ENCODE measurements at places on chromosomes 2 and 18. TPM values are rescaled to one million over a fixed set of nuclear protein-coding genes. Genes with fewer than 3 reads are reported as not detected.

Gene SCYGR4
- not detected for polyA plus RNA-seq

Gene SERPINB13
- polyA plus RNA-seq = 15.5 TPM

Gene RBMS1
- 70.9 TPM for polyA plus RNA-seq

Gene POTEC
- not detected for polyA plus RNA-seq

Gene DPP4
- polyA plus RNA-seq = 1.3 TPM

Gene TUBB8B
- polyA plus RNA-seq = 0.30 TPM

Gene USP40
- 44.1 TPM for polyA plus RNA-seq

Gene PDCD1
- not detected for polyA plus RNA-seq

Gene CD207
- polyA plus RNA-seq = not detected

Gene SNTG2
- polyA plus RNA-seq = not detected

Gene SERPINB4
- polyA plus RNA-seq = 0.52 TPM

Gene PTMA
- 598 TPM for polyA plus RNA-seq

Gene GAD1
- 4.5 TPM for polyA plus RNA-seq

Gene POTEJ
- polyA plus RNA-seq = not detected

Gene MBP
- 35.6 TPM for polyA plus RNA-seq

Gene ABCG5
- polyA plus RNA-seq = not detected

Gene GPR35
- 0.17 TPM for polyA plus RNA-seq

Gene OTOF
- not detected for polyA plus RNA-seq

Gene C2orf72
- polyA plus RNA-seq = 0.09 TPM

Gene MBOAT2
- polyA plus RNA-seq = 121 TPM

Gene FLACC1
- polyA plus RNA-seq = 0.43 TPM

Gene TFPI
- 1.1 TPM for polyA plus RNA-seq

Data from keratinocyte (primary cell).